CD4-positive, alpha-beta T cell treated with Interleukin-4 for 4 hours (primary cell): ENCODE measurements at places on chromosomes 4 and X.

DNA sequence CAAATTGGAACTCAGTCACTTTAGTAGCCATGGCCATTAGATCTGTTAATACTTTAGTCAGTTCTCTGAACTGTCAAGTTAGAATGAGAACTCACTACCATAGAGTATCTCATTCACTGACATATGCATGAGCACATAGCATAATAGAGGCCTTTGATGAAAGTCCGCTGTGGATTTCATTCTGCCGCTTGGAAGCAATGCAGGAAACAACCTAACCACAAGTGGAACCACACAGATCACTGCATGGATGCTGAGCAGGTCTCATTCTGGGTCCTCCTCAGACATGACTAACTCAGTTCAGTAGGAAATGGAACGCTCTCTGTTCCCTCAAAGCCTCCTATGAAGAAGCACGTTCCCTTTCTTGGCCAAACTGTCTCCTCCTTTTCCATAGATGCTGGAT lies 1624.8 kb upstream of the TENM3 start:
- DNase-seq = no peak

DNA sequence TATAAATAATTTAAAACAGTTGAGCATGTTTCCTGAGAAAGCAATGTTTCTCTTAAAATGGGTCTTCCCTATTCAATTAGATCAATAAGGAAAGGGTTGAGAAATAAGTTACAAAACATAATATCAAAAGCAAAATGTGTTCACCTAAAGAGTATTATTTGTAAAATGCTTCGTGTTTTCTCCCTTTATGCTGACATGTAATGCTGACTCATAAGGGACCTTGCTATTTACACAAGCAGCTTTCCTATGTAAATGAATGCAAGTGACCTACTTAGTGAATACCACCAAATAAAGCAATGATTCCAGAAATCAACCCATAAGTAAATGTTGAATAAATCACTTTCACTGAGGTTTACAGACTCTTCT lies 91.5 kb downstream of the ELOVL6 start:
- DNase-seq = no peak

GRCh38 chr4:29079260-29079659 lies 1640.9 kb upstream of the PCDH7 start:
- DNase-seq = no peak

DNA sequence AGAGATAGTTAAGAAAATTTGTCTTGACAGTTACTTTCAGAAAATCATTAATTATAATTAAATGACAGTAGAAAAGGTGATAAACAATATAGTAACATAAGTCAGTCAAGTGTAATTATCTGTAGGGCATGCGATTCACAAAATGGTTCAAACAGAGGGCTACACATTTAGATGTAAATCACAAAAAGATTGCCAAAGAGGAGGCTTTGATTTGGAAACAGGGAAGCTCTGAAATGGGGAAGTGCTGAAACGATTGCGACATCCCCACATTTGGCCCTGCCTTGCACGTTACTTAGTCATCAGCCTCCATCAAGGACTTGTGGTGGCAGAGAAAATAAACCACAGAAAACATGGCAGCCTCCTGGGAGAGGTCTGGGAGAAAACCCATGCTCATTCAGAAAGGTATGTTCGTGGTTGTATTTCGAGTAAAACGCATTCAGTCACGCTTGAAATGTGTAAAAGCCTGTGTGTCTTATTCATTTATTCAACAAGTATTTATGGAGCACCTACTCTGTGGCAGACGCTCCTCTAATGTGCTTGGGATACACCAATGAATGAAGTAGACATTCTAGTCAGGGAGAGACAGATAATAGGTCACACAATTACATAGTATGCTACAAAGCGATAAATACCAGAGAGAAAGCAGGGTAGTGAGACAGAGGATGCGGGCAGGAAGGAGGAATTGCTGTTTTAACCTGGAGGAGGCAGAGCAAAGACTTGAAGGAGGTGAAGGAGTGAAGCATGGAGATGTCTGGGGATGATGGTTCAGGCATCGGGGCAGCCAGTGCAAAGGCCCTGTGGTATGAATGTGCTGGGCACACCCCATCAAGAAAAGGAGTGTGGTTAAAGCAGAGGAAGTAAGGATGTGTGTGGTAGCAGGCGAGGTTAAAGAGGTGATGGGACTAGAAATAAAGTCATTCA lies 7.8 kb downstream of the RBM47 start:
- peak; percentile 23 for DNase-seq

DNA sequence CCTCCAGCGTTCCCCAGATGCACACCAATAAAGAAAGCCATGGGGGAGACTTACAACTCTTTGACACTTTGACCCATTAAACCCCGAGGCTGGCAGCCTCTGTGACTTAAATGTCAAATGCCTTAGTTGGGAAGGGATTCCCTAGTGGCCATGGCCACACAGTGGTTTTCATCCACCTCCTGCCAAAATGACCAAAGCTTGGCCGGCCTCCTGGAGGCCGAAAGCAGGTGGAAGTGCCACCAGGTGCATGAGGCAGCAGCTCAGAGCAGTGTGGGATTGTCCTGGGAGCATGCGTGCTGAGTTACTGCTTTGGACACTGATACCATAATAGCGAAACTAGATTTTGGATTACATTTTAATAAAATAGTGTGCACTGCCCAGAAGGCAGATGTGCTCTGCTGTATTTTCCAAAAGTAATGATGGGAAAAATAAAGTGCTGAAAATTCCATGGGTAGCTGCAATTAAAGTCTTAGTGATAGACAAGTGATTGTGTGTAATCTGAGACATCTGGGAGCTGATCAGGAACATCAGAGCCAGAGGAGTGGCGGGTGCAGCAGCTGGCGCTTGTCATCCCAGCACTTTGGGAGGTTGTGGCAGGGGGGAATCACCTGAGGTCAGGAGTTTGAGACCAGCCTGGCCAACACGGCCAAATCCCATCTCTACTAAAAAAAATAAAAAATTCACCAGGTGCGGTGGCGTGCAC lies 39.8 kb upstream of the TADA2B start:
- no peak for DNase-seq

DNA sequence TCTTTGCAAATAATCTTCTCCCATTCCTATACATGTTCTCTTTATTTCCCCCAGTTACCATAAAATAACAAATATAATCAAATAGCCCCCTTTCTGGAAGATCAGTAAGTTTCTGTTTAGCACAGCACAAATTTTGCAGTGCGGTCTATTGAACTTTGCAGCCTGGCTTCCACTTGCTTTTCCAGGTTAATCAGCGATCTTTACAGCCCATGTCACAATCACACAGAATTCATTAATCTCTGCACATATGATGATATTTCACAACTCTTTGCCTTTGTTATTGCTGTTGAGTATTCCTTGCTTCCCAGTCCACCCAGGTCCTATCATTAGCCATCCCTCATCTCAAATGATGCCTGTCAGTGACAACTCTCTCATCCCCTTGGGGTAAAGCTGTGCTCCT lies 2358.0 kb downstream of the PCDH7 start:
- DNase-seq = no peak

DNA sequence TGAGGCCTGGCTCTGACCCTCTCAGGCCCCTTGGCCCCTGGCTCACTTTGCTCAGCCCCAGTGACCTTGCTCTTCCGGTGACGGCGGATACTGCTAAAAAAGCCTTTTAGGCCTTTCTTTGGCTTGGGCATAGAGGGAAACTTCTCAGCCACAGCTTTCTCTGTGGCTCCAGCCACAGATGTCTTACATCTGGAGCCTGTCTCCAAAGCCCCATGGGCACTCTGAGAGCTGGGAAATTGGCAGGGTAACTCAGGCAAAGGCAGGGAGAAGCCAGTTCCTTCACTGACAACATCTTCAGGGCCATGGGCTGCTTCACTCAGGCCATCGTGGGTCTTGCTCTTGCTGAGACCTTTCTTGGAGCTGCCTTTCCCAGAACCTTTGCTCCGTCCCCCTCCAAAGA lies 12.8 kb downstream of the AMER1 start:
- no peak for DNase-seq

DNA sequence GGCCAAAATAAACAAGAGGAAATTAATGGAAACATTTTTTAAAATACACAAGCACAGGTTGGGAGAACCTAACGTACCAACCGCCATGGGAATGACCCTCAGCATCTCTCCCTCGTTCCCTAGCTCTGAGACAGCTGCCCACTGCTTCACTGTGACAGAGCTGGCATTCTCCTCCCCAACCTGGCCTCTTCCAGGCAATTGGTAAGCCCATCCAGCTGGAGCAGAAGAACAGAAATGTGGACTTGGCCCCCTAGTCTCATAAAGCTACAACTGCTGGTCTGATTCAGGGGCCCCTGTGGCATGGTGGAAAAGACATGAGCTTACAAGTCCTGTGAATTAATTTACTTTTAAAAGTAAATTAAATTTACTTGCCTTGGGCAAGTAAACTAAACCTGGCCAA lies 245.1 kb downstream of the PTTG2 start:
- no peak for DNase-seq

GRCh38 chr4:9901257-9901656 lies 119.8 kb downstream of the DRD5 start:
- no peak for DNase-seq

DNA sequence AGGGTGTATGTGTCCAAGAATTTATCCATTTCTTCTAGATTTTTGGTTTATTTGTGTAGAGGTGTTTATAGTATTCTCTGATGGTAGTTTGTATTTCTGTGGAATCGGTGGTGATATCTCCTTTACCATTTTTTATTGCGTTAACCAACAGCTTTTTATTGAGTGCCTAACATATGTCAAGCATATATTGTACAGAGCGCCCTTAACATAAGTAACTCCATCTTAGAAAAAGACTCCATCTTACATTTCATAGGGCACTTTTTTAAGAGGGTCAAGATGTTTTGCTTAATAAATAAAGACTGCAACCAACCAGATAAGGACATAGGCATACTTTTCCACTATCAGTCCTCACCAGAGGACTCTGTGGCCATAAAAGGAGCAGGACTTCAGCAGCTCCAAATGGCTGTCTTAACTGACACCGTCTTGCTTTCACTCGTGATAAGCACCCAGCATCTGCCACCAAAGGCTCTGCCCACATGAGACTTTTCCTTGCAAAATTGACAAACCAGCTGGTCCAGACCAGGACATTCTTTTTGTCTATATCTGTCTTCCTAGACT lies 75.0 kb downstream of the HS6ST2 start:
- DNase-seq = no peak

- no peak for DNase-seq
Measured at GRCh38 chr4:154344686-154345085, 146.9 kb downstream of the DCHS2 start.

DNA sequence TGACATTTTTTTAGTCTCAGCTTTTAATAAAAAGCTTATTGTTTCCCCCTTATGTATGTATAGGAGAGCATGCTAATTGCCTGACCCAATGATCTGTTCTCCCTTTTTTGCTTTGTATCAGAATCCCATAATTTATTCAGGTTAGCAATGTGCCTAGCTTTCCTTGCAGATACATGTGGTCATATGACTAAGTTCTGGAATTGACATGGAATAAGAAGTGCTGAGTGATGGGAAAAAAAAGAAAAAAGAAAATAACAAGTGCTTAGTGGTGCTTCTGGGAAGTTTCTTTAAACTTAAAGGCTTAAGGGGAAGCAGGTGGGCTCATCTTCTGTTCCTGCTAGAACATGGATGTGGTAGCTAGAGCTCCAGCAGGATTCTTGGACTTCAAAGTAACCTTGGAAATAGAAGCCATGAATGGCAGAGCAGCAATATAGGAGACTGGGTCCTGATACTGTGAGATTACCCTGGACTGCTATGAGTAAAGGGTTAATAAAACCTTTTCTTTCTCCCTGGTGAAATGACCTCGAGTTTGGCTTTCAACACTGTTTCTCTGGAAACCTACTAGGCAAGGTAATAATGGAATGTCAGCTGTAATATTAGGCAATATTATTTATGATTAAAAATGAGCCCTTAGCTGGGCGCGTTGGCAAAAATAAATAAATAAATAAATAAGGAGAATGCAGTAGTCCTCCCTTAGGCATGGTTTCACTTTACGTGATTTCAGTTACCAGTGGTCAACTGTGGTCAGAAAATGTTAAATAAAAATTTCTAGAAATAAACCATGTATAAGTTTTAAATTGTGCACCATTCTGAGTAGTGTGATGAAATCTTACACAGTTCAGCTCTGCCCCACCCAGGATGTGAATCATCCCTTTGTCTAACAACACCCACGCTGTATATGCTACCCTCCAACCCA lies 16.7 kb upstream of the RBM41 start:
- peak; percentile 10 for DNase-seq

- no peak for DNase-seq
Measured at GRCh38 chrX:21014326-21014725, 359.9 kb upstream of the CNKSR2 start.

GRCh38 chr4:39044956-39045826 lies 13.0 kb upstream of the TMEM156 start:
- DNase-seq = peak; percentile 38

GRCh38 chrX:49977319-49978090 lies 55.1 kb downstream of the CLCN5 start:
- DNase-seq = no peak

GRCh38 chr4:6465955-6466354 lies 6.5 kb downstream of the PPP2R2C start:
- DNase-seq = no peak

GRCh38 chr4:66681962-66682361 lies 863.3 kb downstream of the CENPC start:
- no peak for DNase-seq

GRCh38 chrX:7926501-7926900 lies 712 bp downstream of the PNPLA4 start:
- no peak for DNase-seq

- no peak for DNase-seq
Measured at GRCh38 chr4:114208574-114209151, 229.2 kb upstream of the ARSJ start.

- DNase-seq = no peak
Measured at GRCh38 chr4:35793045-35793722, 451.1 kb downstream of the ARAP2 start.

DNA sequence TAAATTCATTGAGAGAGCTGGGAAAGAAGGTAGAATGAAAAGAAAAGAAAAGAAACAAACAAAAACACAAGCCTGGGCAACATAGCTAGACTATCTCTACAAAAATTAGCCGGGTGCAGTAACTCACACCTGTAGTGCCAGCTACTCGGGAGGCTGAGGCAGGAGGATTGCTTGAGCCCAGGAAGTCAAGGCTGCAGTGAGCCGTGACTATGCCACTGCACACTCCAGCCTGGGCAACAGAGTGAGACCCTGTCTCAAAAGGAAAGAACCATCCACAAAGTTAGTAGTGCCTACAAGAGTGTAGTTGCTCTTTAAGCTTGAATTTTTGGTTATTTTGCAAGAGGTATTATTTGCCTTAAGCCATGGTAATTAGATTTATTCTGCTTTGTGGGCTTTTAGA lies 157.7 kb downstream of the CBR4 start:
- no peak for DNase-seq

DNA sequence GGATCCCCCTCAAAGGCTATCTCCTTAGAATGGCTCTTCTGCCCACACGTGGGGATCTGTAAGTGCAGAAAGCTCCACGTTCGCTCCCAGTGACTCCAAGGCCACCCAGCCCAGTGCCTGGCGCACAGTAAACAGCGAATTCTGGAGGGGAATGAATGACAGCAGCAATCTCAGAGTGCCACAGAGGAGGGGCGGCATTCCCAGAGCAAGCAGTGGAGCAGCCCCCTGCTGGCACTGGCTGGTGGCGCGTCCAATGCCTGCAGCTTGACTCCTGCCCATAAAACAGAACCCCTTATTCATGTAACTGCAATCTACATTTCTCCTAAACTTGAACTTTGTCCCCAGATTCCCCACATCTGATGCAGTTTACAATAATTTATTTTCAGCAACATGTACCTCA lies 6.9 kb upstream of the HELT start:
- no peak for DNase-seq

GRCh38 chrX:53678667-53679066 lies 7.9 kb downstream of the HUWE1 start:
- peak; percentile 22 for DNase-seq
